ENCODE measurements at places on chromosomes 13 and 19.

- peak; percentile 38 for DNase-seq
Measured at GRCh38 chr19:35851213-35852028, 883 bp downstream of the NPHS1 start.

DNA sequence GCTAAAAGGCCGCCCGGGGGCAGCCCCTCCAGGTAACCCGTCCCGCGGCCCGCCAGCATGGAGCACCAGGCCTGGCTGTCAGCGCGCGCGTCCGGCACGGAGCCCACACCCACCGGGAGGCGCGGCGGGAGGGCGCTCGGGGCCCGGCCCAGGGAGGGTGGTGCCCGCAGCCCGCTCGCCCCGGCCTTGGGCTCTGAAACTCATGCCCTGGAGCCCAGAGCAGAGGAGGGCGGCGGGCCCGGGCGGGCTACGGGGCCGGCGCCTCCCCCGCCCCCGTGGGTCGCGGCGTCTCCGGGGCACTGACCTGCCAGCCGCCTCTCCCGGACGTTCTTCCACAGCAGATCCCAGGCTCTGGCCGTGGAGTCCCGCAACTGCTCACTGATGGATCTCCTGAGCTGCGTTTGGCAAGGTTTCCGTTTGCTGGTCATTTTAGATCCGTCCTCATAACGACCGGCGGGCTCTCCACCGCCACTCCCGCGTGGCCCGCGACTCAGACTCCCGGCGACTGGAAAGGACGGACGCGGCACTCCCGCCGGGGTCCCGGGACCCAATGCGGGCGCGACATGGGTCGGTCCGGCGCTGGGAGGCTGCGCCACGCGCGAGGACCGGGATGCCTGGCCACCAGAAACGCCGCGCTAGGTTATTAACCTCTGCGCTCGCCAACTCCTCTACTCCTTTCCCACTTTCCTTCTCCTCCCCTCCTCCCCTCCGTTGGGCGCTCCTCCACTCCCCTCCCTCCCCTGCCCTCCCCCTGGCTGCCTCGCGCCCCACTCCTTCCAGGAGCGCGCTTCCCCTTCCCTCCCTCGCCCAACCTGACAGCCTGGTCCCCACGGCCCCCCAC, 64.7 kb upstream of the STARD13 start:
- no peak for DNase-seq

- DNase-seq, result no peak
Measured at GRCh38 chr13:25575562-25575961, 203.8 kb downstream of the ATP8A2 start.

GRCh38 chr19:55462722-55463121, 1.3 kb upstream of the ISOC2 start:
- DNase-seq, result no peak

- no peak for DNase-seq
Measured at GRCh38 chr13:85140192-85140591, 659.0 kb downstream of the SLITRK6 start.

DNA sequence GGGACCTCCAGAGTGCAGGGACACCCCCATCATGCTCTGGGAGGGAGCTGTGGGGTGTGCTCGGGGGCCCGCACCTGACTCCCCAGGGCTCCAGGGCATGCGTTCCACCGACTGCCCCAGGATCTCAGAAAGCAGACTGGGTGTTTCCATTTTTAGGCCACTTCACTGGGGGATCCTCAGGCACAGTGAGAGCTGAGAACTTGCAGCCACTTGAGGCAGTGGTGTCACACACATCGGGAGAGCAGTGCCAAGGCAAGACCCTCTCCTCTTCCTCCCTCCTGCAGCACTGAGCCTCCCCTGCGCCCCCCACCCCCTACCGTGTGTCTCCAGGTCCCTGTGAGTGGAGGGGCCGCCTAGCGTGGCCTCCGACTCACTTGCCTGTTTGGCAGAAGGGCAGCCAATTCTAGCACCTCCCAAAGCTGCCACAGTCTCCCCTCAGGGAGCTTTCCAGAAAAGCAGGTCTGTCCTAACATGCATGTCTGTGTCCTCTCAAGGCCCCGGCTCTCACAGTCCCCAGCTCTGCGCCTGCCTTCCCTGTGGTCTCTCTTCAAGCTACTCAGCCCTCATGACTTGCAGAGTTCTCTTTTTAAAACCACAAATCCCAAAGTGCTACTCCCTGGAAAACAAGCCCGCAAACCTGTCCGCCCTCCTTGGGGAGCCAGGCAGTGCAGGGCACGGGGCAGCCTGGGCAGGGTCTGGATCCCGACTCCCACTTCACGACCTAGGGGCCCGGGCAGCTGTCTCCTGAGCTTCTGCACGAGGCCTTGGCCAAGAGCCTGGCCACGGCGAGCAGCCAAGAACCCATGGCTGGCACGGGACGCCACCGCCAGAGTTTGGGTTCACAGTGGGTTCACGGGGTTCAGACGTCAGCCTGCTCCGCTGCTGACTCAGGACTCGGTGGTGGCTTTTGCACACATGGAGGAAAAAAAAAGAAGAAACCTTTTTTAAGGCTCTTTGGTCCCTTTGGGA, 94.1 kb downstream of the STK24 start:
- DNase-seq, result no peak

DNA sequence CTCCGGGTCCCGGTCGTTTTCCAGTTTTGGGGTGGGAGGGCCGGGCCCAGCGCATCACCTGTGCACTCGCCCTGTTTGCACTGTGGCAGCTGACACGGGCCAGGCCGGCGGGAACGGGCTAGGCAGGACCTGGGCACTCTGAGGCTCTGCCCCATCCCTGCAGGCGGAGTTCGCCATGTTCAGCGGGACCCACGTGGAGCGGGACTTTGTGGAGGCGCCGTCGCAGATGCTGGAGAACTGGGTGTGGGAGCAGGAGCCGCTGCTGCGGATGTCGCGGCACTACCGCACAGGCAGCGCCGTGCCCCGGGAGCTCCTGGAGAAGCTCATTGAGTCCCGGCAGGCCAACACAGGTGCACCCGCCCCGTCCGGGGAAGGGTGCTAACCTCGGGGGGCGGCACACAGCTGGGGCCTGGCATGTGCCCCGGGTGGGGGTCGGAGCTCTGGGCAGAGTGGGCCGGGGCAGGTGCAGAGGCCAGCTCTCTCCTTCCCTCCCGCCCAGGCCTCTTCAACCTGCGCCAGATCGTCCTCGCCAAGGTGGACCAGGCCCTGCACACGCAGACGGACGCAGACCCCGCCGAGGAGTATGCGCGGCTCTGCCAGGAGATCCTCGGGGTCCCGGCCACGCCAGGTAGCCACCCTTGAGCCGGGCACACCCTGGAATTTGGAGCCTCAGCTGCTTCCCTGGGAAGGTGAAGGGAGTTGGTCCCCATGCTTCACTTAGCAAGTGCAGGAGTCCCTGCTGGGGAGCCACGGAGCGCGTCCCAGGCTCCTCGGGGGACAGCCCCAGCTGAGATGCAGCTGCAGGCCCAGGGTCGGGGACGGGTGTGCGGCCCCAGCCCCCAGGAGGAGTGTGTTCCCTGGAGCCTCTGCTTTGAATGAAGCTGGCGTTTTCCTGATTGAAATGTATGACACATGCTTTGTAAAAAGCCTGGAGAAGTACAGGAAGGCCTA, 9.3 kb upstream of the ZNF554 start:
- DNase-seq, result no peak

- DNase-seq, result no peak
Measured at GRCh38 chr19:50498219-50499056, 12.6 kb downstream of the JOSD2 start.

- no peak for DNase-seq
Measured at GRCh38 chr19:29587059-29587458, 19.0 kb upstream of the POP4 start.

DNA sequence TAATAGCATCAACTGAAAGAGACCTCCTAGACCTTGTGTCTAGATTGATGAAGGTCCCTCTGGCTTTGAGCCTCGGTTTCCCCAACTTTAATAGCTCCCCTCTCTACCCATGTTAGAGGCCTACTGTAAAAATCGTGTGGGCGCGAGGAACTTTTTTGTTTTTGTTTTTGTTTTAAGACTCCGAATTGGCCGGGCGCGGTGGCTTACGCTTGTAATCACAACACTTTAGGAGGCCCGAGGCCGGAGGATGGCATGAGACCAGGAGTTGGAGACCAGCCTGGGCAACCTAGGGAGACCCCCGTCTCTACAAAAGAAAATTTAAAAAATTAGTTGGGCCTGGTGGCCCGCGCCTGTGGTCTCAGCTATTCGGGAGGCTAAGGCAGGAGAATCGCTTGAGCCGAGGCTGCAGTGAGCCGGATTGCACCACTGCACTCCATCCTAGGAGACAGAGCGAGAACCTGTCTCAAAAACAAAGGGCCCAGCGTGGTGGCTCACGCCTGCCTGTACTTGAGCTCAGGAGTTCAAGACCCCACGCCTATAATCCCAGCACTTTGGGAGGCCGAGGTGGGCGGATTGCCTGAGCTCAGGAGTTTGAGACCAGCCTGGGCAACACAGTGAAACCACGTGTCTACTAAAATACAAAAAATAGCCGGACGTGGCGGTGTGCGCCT, 858 bp upstream of the PPP6R1 start:
- no peak for DNase-seq

DNA sequence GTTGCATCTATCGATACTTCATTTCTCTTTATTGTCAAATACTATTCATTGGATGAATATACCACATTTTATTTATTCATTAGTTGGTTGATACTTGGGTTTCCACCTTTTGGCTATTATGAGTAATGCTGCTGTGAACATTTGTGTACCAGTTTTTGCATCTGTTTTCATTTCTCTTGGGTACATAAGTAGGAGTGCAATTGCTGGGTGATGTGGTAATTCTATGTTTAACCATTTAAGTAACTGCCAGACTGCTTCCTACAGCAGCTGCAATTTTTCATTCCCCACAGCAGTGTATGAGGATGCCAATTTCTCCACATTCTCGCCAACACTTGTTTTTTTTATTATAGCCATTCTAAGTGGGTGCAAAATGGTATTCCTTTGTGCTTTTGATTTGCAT, 2.6 kb downstream of the KCNJ14 start:
- DNase-seq, result no peak

- no peak for DNase-seq
Measured at GRCh38 chr19:14774373-14774772, 4.0 kb downstream of the ADGRE2 start.

- DNase-seq, result no peak
Measured at GRCh38 chr19:5607318-5608275, 15.0 kb downstream of the SAFB2 start.

- no peak for DNase-seq
Measured at GRCh38 chr19:15936173-15936572, 1.8 kb upstream of the CYP4F11 start.

DNA sequence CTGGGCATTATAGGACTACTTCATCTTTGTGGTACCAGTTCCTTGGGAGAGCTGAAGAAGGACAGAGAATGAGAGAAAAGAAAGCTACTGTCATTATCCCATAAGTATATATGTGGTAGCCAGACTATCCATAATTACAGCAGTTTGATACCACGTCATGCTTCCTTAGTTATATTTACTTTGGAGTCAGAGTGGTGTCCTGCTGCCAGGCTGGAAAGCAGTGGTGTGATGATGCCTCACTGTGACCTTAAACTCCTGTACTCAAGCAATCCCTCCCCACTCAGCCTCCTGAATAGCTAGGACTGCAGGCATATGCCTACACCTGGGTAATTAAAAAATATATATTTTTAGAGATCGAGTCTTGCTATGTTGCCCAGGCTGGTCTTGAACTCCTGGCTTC, 57.8 kb downstream of the WTIP start:
- DNase-seq, result no peak

GRCh38 chr19:29145756-29146155, 67.2 kb downstream of the UQCRFS1 start:
- no peak for DNase-seq

DNA sequence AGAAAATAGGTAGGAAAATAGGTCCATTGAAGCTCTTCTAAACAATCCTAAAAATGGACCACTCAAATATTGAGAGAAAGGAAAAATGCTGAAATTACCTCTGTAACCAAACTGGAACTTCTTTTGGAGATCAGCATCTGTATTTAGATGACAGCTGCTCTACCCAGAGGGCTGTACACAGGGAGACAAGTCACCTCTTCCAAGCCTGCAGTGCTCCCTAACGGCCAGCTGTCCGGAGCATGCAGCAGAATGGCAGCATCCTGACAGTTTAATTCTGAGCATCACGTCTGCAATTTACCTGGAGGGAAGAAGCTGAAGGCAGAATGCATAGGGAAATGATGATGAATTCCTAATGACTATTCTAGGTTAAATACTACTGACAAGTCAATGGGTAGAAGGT, 62.8 kb upstream of the DIAPH3 start:
- no peak for DNase-seq

GRCh38 chr19:35269438-35270117, 816 bp downstream of the USF2 start:
- peak; percentile 84 for DNase-seq

DNA sequence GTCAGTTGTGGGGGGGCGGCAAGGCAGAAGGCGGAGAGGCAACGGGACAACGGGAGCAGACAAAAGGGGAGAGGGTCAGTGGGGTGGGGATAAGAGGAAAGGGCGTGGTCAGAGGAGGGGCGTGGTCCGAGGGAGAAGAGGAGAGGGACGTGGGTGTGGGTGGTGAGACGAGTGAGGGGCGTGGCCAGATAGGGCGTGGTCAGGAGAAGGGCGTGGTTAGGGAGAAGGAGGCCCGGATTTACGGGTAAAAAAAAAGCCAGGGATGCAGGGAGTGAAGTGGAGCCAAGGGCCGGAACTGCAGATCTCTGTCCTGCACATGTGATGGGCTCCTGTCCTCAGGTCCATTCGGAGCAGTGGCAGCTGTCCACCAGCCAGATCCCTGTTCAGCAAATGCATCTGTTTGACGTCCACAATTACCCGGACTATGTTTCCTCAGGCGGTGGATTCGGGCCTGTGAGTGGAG, 21.5 kb downstream of the CPT1C start:
- DNase-seq, result peak; percentile 34

GRCh38 chr19:11194656-11195558, 2.4 kb downstream of the KANK2 start:
- DNase-seq, result no peak

GRCh38 chr13:113869263-113869662, 5.4 kb upstream of the GAS6 start:
- no peak for DNase-seq

DNA sequence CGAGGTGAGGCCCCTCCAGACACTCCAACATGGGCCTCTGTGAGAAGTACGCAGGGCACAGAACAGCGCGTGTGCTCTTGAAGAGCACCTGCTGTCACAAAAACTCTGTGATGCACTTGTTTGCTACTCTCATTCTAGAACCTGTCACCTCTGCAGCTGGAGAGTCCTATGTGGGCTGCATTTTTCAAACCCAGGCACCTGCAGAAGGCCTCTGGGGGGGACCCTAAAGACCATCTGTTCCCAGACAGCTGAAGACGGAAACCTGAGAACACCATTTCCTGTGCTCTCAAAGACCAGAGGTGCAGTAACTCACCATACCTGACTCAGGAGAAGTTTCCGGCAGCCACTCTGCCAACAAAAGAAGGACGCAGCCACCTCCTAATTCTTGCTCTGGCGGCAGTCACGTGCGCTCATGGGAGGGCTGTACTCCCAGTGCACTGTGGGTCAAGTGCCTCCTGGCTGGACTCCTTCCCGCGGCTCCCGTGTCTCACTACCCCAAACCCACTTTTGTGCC, 28.1 kb downstream of the RANBP3 start:
- peak; percentile 47 for DNase-seq
